Stimulated activated CD8-positive, alpha-beta memory T cell treated with anti-CD3 and anti-CD28 coated beads, Interleukin-7, amount 100 ng/mL, for 24 hours (primary cell): ENCODE measurements at places on chromosomes 13 and 19.

- DNase-seq, result no peak
Measured at GRCh38 chr19:10831987-10832938, 3.7 kb downstream of the TMED1 start.

DNA sequence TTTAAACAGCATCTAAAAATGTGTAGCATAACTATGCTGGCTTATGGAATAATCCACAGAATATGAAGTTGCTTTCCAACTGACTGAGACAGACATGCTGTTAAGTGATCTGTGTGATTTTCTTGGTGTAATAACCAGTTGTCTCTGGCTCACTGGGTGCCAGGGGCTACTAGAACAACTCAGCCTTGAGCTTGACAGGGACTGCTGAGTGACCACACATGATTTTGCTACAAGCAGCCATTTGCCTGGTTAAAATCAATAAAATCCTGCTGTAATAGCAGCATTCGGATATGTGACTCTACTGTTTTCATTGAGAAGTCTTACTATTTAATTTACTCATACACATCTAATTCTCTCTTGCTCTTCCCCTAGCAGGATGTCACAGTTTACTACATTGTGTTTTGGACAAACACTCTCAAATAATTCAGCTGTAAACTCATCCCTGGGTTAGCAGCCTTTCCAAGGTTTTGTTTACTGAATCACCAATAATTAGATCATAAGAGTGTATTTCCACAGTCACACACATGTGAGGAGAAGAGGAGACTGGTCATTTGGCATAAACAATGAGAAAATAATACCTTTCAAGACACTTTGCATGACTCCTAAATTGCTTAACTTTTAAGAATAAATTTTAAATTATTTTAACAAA, 426.2 kb downstream of the PCDH9 start:
- no peak for DNase-seq

GRCh38 chr13:20125129-20125782, 35.6 kb downstream of the GJA3 start:
- no peak for DNase-seq

DNA sequence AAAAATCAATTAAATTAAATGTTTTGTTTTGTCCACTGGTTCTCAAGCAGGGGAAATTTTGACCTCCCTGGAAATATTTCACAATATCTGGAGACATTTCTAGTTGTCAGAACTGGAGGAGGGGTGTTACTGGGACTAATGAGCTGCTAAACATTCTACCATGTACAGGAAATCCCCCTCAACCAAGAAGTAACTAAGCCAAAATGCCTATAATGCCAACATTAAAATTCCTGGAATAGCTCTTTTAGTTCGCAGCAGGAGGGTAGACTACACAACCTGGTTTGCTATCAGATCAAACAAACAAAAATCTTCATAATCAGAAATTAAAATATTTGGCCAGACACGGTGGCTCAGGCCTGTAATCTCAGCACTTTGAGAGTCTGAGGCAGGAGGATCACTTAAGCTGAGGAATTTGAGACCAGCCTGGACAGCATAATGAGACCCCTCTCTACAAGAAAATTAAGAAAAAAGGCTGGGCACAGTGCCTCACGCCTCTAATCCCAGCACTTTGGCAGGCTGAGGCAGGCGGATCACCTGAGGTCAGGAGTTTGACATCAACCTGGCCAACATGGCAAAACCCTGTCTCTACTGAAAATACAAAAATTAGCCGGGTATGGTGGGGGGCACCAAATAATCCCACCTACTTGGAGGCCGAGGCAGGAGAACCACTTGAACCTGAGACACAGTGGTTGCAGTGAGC, 13.7 kb upstream of the SMARCA4 start:
- no peak for DNase-seq

- no peak for DNase-seq
Measured at GRCh38 chr19:6774821-6775707, 2.6 kb downstream of the VAV1 start.

GRCh38 chr19:1854542-1855039, 6.3 kb upstream of the REXO1 start:
- DNase-seq, result no peak

DNA sequence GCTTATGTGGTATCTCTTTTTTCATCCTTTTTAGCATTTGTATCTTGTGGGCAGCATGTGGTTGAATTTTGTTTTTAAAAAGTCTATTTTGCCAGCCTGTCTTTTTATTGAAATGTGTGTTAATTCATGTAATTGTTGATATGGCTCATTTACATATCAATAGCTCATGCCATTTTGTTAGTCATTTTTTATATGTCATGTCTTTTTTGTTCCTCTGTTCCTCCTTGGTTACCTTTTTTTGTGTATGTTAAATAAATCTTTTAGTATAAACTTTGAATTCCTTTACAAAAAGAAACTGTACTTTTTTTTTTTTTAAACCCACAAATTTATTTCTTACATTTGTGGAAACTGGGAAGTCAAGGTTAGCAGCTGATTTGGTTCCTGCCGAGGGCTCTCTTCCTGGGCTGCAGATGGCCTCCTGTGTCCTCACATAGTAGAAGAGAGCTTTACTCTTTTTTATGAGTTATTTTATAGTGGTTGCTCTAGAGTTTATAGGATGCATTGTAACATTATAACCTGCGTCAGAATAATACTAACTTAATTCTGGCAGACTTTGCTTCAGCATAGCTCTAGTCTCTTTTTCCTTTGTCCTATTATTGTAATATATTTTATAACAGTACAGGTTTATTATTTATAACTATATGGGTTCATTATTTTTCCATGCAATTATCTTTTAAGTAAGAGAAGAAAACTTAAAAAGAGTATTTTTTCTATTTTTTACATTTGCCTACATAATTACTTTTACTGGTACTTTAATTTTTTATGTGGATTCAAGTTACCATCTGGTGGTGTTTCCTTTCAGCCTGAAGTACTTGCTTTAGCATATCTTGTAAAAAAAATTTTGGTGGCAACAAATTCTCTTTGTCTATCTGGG, 86.3 kb downstream of the URI1 start:
- DNase-seq, result no peak

DNA sequence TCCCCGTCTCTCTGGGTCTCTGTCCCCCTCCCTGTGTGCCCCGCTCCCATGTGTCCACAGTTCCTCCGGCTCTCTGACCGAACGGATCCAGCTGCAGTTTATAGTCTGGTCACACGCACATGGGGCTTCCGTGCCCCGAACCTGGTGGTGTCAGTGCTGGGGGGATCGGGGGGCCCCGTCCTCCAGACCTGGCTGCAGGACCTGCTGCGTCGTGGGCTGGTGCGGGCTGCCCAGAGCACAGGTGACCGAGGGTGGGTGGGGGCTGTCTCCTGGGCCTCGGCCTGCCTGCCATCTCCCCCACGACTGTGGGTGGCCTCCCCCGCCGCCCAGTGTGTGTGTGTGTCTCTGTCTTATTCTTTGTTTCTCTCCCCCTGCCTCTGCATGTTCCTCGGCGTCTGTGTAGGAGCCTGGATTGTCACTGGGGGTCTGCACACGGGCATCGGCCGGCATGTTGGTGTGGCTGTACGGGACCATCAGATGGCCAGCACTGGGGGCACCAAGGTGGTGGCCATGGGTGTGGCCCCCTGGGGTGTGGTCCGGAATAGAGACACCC, 10.3 kb downstream of the TRPM4 start:
- no peak for DNase-seq

GRCh38 chr19:43667876-43668405, 2.0 kb downstream of the PLAUR start:
- no peak for DNase-seq
